ENCODE measurements at places on chromosomes 16 and 17.

- no peak for DNase-seq
Measured at GRCh38 chr17:28306954-28307401, 12.0 kb upstream of the TMEM97 start.

- no peak for DNase-seq
Measured at GRCh38 chr16:56318827-56319140, 106.6 kb downstream of the AMFR start.

- DNase-seq: no peak
Measured at GRCh38 chr16:88286301-88286923, 96.3 kb upstream of the ZNF469 start.

DNA sequence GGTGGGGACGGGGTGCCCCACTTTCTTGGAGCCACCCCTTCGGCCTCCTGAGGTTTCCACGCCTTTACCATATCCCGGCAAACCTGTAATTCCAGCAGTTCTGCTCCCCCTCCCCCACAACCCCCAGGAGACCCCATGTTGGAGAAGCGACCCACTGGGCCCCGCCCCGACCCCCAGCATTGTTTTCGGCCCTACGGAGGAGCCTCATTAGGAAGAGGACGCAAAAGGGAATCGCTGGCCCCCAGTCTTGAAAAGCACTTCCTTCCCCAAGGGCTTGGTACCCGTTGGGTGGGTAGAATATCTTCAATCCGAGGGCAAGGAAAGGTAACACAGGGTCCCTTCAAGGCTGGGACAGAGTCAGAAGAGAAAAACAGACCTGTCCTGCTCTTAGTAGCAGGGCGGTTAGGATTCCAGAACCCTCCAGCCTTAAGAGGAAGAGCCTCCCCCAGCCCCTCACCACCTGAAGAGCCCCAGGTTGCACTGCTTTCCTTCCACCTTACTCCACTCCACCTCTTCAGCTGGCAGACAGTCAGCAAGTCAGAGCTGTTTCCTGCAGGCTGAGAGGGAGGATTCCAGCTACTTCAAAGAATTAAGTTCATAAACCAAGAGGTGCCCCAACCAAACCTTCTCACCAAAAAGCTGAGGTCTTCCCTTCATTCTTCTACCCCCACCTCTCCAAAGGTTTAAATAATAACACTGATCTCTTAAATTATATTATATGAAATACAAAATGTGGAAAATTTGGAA, 803 bp upstream of the TLCD2 start:
- no peak for DNase-seq

GRCh38 chr17:60039847-60040442, 38.8 kb downstream of the HEATR6 start:
- DNase-seq: no peak

DNA sequence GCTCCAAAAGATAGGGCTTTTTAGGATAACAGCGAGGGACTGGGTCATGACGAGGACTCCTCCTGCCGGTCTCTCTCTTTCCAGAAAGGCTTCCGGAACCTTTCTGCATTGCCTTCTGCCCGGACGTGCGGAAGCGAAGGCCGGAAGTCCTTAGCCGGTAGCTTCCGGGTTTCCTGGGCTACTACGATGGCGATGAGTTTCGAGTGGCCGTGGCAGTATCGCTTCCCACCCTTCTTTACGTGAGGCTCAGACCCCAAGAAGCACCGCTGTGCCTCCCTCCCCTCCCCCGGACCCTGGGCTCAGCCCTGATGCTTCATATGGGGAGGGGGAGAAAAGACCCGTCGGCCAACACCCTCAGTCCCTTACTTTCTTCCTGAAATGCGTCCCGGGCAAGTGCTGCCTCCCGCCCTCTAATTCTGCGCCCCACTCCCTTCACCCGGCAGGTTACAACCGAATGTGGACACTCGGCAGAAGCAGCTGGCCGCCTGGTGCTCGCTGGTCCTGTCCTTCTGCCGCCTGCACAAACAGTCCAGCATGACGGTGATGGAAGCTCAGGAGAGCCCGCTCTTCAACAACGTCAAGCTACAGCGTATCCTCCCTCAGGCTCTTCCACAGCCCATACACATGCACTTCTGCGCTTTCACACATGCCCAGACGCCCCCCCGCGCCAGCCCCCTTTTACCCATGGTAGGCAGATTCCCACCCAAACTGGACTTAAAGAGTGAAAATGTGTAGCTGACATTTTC, at the start of gene VPS25:
VPS25 (plus strand) TSS at position 160 of the 746 bp plus-strand sequence; CDS start at position 187, 27 bp downstream.
- DNase-seq: peak; percentile 77

DNA sequence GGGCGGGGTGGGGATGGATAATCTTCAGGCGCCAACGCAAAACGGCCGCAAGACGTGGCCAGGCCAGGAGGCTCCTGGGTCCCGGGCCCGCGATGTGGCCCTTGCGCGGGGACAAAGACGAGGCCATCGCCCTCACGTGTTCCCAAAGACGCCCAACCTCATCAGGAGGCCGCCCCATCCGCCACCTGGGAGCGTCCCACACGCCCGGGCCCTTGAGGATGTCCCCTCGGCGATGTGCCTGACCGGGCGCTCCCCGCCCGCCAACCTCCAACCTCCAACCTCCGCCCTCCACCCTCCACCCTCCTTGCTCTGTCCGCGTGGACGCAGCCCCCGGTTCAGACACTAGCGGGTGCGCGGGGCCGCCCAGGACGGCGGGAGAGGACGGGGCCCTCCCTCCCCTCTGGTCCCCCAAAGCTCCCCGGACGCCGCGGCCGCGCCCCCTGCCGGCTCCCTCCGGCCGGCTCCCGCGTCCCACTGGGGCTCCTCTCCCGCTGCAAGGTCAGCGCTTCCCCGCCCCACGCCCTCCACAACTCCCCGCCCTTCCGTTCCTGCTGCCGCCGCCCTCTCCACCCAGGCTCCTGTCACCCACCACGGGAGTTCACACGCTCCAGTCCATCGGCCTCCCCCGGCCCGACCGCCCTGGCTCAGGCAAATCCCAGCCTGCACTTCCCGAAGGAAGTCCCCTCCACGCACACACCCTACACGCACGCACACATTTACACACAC, 250.8 kb upstream of the RPL38 start:
- peak; percentile 47 for DNase-seq

DNA sequence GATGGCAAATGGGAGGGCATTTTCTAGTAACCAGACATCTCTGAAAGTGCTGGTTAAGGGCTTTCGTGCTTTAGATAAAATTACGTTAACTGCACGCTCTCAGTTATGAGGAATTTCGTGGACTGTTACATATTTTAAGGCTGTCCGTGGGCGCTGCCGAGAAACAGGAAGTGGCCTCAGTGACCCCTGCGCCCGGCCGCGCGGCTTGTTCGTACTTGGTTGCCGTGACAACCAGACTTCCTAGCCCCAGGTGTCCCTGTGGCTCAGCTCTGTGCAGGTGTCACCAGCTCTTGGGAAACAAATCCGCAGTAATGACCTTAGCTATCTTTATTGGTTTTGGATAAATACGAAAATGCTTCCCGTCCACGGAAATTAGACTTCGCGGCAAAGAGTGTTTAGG, 52.7 kb downstream of the LMF1 start:
- DNase-seq: no peak

- no peak for DNase-seq
Measured at GRCh38 chr17:78019367-78019975, 61.0 kb downstream of the TNRC6C start.

GRCh38 chr17:33435721-33436301, 142.7 kb upstream of the ASIC2 start:
- no peak for DNase-seq

- DNase-seq: no peak
Measured at GRCh38 chr16:26667307-26667706, 399.4 kb upstream of the C16orf82 start.

- no peak for DNase-seq
Measured at GRCh38 chr16:13018026-13018425, 116.6 kb downstream of the SHISA9 start.

DNA sequence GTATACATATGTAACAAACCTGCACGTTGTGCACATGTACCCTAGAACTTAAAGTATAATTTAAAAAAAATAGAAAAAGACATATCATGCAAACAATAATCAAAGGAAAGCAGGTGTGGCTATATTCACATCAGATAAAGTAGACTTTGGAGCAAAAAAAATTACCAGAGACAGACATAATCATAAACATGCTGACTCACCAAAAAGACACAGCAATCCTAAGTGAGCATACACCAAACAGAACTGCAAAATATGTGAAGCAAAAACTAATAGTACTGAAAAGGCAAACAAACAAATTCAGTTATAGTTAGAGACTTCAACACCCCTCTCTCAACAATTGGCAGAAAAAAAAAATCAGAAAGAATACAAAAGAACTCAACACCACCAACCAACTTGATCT, 29.9 kb downstream of the SHCBP1 start:
- no peak for DNase-seq

DNA sequence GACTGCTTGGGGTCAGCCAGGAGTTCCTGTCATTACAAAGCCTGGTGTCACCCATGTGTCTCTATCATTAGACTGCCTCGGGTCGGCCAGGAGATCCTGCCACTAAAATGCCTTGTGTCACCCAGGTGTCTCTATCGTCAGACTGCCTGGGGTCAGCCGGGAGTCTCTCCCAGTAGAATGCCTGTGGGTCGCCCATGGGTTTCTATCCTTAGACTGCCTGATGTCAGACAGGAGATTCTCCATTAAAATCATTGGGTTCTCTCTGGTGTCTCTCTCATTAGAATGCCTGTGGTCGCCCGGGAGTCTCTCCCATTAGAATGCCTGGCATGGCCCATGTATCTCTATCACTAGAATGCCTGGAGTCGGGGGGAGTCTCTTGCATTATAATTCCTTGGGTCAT, 2231.0 kb downstream of the TP53TG3F start:
- DNase-seq: no peak

DNA sequence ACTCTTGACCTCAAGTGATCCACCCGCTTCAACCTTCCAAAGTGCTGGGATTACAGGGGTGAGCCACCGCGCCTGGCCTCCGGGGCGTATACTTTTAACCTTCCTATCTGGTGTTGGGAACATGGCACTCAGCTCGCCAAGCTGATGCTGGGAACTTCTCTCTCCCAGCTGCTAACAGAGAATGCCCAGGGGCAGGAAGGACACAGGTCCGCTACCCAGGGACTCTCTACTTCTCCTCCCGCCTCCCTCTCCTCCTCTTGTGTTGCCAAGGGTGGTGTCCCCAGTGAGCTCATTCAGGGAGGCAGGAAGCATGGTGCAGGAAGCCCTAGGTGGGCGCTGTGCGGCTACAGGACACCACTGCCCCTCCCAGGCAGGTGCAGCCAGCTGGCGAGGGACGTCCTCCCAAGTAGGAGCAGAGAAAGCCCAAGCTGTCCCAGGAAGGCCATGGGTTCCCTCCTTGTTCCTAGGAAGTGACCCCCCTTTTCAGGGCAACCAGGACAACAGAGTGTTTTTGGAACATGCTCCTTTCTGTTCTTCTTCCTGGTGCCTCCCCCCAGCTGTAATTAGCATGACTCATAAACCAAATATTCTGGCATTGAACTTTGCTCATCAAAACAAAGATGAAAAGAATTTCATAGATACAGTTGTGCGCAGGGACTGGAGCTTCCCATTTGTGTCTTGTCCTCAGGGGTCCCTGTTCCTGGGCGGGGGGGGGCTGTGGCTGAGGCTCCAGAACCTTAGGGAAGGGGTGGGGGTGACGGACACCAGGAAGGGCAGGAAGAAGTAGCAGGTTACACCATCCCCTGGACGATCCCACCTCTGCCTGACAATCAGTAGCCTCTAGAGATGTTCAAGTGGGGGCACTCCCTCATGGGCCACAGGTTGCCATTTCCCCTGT, 2.7 kb downstream of the C1QTNF1 start:
- DNase-seq: no peak

All from activated CD4-positive, alpha-beta T cell treated with anti-CD3 and anti-CD28 coated beads, Interleukin-2, amount 50 U/mL, for 48 hours (primary cell).